CD4-positive, alpha-beta T cell treated with Interleukin-12 subunit alpha and Interleukin-12 subunit beta, for 1 hour (primary cell): ENCODE measurements at places on chromosomes 5 and 9.

GRCh38 chr5:36870399-36871040 is 6.0 kb upstream of the NIPBL start:
- DNase-seq, result peak; percentile 78

DNA sequence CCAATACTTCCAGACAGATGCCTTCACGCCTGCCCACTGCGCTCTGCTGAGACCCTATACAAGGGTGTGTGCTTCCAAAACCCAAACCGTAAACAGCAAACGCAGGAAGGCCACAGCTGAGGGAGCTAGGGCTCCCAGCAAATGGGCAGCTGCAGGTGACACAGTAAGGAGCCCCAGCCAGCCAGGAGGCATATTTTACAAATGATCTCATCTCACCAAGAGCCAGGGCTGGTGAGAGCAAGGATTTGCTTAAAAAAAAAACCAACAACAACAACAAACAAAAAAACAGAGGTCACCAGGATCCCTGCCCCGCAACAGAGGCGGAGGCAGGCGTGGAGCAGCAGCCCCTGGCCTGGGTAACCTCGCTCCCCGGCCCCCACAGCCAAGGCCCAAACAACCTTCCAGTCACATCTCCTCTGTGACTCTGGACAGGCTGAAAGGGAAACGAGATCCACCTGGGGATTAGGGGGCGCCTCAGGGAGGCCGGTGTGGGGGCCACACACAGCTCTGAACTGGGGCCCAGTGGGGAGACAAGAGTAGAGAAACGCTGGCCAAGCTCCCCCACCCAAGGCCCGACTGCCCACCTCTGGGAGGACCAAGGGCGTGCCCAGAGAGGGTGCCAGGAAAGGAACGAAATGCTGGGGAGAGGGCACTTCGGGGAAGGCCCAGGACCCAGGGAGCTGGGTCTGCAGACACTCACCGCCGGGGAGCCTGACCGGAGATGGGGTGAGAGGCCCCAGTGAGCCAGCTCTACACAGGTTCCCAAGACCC is 3.3 kb downstream of the NACC2 start:
- DNase-seq, result no peak

DNA sequence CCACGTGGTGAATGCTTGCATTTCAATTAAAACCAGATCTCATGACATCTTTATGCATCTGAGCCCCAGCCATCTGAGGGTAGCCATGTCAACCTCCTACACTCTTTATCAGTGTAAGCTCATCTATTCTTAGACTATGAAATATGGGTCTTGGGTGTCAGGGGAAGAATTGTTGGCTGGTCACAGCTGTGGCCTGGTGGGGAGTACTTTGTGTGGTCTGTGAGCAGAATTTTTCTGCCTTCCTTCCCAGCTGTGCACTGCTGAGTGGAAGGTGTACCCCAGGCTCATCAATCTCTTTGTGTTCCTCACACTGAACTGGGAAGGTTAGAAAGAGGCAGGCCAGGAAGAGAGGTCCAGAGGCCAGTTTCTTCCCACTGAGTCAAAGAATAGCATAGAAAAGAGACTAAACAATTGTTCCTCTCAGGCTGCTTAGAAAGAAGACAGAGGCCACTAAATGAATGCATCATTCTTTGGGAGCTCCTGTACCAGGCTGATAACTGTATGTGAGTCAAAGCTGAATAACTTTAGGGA is 202.7 kb upstream of the RGMB start:
- no peak for DNase-seq

- DNase-seq, result peak; percentile 34
Observed at GRCh38 chr5:72137826-72138409, 30.6 kb downstream of the MAP1B start.

- peak; percentile 70 for DNase-seq
Observed at GRCh38 chr9:33852216-33852826, 35.4 kb downstream of the UBE2R2 start.

- DNase-seq, result no peak
Observed at GRCh38 chr5:140690376-140690932, 716 bp downstream of the HARS1 start.

GRCh38 chr5:107135391-107135790 is 535.3 kb downstream of the EFNA5 start:
- no peak for DNase-seq

DNA sequence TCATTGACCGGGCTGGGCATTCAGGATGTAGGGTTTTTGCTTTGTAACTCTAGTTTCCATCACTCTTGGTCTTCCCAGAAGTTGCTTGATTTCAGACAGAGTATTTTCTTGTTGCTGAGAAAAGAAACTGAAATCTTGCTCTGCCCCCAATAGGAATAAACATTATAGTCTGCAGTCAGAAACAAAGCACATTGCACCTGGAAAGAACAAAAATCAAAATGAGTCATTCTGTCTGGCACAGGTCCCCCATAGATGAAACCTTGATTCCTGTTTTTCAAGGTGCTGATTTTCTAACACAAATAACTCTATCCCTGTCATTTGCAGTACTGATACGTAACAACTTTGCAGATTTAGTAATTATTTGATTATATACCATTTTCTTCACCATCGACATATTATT is 232.1 kb downstream of the FBXO4 start:
- DNase-seq, result no peak

DNA sequence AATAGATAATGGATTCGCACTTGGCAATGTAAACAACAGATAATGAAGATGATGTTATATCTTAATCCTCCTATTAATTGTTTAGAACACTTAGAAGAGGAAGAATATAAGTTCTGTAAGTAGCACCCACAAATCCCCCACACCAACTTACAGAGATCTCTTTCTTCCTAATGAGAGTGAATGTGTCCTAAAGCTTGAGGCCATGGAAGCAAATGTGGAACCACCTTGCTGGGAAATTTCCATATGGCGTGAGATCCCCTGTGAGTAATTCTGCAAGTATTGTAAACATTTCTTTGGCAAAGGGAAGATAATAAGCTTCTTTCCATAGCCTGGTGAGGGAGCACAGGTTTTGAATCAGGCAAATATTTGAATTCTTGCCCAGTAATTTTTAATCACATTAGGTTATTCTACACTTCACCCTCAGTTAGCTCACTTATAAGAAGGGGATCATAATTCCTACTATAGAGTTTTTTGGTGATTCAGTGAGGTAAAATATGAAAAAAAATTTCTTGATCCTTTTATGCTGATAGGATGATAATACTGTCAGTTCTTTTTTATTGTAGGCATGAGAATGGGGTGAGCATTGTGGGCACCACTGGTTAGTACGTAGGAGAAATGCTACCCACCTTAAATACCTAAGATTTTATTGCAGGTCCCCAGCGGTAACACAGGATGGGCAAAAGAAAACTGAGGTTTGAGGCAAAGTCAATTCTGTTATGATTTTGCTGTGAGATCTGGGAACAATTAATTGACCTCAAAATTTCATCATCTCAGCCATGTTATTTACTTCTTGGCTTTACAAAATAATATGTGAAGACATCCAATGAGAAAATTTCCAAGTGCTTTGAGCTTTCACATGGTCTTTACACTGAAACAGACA is 574.8 kb downstream of the PSAT1 start:
- DNase-seq, result no peak

DNA sequence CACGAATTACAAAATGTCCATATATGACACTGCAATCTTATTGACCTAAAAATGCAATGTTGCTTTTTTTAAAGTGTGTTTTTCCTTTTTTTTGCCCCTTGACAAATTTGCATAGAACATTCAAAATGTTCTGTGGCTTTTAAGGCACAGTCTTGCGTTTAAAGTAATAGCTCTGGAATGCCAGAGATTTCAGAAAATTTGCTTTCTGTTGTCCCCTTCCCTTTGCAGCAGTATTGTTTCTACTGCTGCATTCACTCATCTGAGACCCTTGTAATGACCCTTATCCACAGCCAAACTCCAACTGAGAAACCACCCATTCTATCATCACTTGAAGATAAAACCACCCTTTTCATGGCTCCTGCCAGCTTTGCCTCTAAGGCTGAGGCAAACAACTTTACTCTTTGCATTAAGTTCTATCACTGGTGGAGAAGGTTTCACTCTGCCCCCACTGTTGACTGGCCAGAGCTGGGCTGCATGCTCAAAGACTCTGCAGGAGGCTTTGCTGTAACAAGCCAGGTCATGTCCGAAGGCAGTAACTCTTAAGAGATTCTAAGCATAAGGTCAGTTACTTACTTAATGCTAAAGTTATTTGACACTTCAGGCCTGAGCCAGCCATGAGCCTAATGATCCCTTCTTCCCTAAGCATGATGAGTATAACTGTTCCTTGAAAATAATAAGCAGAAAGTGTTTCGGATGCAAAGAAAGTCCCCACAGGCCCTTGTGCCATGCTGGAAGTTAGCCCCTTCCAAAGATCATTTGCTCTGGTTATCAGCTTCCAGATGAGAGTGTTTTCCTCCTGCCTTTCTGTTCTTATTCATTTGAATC is 101.9 kb downstream of the CD180 start:
- DNase-seq, result no peak

DNA sequence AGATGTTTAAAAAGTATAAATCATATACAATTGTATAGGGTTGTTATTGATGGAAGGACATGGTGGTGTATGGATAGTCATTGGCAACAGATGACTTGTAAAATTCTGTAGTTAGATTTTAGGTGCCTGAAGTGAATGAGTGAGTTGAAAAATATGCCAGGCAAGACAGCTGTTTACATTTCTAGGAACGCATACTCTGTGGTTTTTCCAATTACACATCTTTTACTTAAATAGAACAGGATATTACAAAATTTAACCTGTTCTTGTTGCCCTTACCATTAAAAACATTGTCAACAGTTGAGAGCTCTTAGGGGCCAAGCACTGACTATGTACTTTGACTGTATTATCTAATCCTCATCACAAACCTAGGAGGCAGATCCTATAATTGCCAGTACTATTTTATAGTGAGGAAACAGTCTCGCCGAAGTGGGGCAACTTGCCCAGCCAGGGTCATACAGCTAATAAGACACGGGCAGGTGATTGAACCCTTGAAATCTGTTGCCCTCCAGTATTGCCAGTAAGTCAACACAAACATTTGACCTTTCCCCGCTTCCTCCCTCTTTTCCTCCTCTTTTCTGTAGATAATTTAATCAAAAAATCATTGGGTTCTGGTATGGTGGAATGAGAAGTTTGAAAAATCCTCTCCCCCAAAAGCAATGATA is 88.6 kb downstream of the MACROH2A1 start:
- DNase-seq, result no peak

DNA sequence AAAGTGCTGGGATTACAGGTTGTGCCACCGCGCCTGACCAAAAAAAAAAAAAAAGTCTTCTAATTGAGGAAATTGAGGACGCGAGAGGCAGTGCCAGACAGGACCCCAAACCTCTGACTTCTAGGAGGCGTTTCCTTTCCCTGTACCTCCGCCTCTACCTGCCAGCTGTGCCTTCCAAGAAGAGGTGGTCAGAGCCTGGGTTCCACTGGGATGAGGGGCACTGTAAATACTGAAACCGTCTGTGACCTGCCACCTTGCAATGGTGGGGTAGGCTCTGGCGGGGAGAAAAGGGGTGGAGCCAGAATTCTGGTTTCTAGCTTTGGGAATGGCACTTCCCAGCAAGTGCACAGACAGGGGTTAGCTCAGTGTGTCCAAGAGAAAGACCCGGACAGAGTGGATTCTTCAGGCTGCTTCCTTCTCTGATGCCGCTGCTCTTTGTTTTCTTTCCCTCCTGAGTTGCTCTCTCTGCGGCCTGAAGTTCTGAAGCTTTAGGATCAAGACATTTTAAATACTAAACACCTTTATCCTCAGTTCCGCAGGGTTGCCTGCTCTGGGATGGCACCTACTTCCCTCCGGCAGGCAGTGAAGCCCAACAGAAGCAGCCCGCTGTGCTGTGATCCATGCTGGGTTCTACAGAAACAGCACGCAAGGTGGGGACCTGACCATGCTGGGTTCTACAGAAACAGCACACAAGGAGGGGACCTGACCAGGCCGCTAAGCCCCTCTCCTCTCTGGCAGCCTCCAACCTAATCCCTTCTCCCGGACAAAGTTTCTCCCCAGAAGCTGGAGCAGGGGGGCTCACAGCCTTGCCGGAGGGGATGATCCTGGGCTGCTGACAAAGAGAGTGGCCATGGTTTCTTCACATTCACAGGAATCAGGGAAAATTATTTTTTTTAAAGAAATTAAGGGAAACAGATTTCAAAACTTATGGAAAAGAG is 65.2 kb downstream of the OTULIN start:
- no peak for DNase-seq

DNA sequence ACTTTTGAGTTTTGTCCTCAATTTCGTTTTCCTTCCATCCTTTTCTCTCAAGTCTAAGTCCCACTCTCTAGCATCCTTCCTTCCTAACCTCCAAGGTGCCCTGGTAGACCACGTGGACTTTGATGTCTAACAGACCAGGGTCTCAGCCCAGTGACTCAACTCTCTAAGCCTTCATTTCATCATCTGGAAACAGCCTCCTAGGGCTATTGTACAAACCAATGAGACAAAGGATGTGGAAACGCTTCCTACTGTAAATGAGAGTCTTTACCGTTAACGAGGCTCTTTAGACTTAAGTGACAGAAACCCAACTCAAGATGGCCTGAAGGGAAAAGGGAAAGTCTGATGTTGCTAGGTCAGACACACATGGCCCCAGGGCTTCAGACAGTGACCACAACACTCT is 49.2 kb upstream of the CPLX2 start:
- DNase-seq, result no peak

GRCh38 chr5:142491270-142491669 is 166.4 kb upstream of the SPRY4 start:
- DNase-seq, result no peak

DNA sequence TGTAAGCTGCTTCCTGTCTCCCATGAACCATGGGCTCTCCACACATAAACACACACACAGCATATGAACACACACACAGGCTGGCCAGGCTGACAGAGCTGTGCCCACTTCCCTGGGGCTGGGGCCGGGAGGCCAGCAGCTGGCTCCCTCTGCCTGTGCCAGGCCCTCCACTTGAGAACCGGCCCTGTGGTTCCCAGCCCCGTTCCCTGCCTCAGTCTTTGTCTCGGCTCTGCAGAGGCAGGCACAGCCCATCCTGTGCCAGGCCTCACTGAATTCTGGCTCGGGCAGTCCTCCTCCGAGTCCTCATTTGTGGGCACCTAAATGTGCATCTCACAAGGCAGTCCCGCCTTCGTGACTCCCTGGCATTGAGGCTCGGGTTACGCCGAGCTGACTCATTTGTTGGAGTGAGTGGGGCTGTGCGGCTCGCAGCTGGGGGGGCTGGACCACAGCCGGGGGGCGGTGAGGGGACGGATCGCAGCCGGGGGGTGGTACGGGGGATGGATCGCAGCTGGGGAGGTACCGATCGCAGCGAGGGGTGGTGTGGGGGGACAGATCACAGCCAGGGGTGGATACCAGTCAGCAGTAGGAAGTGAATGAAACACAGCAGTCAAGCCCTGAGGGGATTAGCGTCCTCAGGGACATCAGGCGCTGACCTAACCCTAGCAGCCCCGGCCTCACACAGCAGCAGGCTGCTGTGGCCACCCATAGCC is 72.3 kb downstream of the PSMB7 start:
- DNase-seq, result no peak

DNA sequence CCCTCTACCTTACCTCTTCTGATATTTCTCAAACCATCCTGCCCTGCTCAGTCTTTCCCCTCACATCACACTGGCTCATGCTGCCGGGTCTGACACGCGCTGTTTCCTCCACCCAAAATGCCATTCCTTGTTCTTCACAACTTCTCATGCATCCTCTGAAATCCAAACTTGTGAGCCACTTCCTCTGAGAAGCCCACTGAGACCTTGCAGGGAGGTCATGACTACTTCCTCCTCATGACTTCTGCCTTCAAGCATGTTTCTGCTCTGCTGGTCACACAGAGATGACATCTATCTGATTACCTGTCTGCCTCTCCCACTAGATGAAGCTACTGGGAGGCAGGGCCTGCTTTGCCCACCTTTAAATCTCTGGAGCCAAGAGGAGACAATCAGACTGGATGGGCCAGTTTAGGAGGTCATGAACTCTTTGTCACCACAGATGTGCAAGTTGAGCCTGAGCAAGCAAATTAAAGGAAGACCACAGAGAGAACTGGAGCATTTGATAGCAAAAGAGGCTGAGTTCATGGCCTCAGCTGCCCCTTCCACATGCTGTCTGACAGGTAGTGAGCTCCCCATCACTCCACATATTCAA is 119.8 kb upstream of the TBC1D2 start:
- DNase-seq, result no peak
